ENCODE measurements at places on chromosomes 4 and X.

DNA sequence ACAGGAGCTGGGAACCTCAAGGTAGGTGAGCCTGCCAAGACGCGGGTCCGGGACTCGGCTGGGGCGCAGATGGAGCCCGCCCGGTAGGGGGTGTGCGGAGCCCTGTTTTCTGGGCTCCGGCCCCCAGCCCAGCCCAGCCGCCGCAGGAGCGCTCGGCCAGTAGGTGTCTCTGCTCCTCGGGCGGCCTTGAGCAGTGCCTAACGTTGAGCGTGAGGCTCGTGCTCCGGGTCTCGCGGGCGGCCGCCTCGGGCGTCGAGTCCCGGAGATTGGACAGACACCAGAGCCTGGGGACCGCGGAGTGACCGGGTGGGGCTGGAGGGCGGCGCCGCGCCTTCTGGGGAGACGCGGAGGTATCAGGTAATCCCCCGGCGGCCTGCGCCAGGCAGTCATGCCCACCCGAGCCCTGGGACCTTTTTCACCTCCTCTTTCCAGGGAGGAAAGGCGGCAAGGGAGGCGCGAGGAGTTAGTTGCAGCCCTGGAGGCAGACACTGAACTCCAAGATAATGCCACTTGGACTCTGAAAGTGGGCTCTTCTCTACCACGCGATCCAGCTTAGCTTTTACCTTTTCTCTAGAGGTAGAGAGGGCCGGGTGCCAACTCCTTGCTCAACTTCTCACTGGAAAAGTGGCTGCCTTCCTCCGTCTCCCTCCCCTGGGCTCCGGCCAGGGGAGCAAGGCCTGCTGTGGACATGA is 14.5 kb upstream of the FGG start:
- peak; percentile 24 for DNase-seq

DNA sequence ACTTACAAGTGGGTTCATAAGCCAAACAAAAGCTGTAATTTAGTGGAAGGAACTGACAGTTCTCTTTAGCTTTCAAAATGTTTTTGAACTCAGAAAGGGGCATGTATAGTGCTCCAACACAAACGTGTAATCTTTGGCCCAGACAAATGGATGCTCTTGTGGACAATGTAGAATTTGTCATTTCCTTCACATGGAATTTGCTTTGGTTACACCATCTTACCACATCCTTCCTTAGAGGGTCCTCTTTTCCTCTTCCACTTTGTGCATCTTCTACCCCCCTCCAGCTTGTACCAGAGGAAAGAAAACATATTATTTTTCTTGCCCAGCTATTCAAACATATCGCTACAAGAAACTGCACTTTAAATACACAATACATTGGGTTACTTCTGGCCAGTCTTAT is 42.4 kb downstream of the MEPE start:
- DNase-seq: no peak

GRCh38 chrX:40278340-40279090 is 180.8 kb upstream of the BCOR start:
- peak; percentile 37 for DNase-seq

GRCh38 chrX:74922922-74923543 is 2.2 kb downstream of the NEXMIF start:
- no peak for DNase-seq

- DNase-seq: no peak
Measured at GRCh38 chr4:185404031-185404430, 7.4 kb downstream of the ANKRD37 start.

DNA sequence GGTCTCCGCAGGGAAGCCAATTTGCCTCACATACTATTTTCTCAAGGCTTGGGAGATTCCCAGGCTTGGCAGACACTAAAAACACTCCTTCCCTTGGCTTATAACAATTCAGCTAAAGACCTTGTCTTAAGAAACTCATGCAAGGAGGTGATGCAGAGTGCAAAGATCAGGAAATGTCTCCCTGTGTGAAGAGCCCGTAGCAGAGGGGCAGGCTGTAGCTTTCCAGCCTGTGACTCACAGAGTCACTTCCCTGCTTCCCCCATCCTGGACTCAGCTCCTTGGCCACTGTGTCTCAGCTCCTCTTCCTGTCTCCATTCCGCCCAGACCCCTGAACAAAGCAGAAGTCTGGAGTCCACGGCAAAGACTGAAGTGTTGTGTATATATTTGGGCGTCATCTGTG is 56.1 kb downstream of the KDR start:
- DNase-seq: no peak

DNA sequence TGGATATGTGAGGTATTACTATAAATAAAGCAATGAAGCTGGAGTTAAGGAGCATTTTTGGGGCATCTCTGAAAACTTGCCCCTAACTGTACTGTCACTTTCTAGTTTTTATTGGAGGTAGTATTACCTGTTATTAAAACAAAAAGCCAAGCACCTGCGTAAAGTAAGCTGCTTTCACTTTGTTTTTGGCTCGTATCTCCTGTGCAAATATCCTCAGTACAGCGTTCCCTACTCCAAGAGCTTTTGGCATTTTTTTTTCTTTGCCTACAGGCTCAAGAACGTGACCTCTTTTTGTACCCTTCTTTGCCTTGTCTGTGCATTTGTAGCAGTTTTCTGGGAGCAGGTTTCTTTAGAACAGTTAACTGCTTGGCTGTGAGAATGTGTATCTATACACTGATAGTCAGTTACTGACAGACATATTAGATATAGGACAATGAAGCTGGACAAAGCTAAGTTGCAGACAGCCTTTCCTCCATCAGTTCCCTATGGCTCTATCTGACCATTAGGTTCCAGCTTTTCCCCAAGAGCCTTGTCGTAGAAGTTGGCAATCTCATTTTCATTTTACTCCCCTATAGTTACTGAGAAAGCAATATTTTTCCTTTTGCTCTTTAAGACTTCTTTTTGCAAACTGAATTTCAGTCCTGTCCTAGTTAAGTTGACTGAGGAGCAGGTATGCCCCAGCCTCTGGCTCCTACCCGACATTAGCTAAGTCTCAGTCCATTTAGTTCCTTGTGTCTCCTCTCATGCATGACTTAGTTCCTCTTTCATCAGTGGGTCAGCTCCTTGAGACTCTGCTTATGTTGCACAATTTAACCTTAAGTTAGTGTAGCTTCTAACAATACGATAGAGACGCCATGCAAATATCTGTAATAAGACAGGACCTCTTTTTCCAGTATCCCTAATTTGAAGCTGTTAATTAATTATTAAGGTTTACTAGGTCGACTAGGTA is 71.5 kb upstream of the HPRT1 start:
- no peak for DNase-seq

DNA sequence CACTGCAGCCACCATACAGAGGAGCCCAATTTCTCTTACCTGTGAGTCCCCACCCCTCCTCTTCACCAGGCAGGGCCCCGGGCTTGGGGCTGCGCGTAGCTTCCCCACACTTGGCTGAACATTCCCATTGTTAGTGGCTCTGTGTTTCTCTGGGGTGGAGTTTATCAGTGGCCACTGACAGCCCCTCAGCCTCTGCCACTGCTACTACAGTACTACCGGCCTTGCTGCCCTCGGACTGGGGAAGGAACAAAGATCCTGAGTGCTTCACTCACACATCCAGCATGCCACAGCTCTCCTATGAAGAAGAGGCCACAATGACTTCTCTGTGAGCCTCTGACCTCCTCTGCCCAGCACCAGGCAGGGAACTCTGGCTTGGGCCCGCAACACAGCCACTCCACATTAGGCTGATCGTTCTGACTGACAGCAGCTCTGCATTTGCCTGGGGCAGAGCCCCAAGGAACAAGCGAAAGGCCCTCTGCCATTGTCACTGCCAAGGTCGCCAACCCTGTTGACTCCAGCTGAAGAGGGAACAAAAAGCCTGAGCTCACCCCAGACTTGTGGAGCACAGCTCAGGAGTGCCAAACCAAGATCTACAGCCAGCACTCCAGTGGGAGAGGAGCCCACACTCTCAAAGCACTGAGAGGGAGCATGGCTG is 24.0 kb downstream of the ABCB7 start:
- DNase-seq: no peak

DNA sequence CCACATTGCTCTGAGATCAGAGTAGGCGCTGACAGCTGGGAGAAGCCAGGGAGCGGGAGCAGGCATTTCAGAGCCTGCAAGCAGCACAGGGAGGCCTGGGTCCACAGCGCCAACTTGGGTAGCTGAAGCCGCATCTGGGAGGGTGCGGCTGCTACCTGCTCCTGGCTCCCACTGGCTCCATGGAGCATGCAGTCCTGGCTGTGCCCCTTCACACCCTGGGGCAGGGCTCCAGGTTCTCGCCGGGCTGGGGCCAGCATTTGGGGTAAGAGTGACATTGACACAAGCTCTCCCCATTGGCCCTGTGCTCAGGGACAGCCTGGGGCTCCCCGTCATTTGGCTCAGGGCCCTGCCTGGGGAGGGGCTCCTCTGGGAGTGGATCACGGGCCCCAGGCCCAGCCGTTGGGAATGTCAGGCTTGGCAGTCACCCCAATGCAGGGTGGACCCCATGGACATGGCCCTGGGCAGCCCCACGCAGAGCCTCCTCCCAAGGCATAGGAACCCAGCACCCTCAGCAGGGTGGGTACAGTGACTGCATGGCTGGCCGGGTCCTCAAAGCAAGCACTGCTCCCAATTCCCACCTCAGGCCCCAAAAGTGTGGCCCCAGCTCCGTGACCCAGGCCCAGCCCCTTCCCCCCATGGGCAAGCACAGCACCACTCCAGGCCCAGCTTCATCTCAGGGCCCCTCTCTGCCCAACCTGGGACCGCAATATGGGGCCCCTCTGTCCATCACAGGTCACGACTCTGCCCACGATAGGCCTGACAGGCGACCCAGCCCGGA is 82.4 kb downstream of the PRDM5 start:
- DNase-seq: no peak

Measured in activated T-helper 2 cell treated with anti-CD3 and anti-CD28 coated beads, Interferon-gamma antibody, Interleukin-2, Interleukin-4, amounts not matched to agents 10 μg/mL and 5 μg/mL and 100 μg/mL, durations not matched to agents 14 hours and 24 hours and 36 hours (primary cell).